ENCODE measurements at places on chromosomes 11 and 22.

DNA sequence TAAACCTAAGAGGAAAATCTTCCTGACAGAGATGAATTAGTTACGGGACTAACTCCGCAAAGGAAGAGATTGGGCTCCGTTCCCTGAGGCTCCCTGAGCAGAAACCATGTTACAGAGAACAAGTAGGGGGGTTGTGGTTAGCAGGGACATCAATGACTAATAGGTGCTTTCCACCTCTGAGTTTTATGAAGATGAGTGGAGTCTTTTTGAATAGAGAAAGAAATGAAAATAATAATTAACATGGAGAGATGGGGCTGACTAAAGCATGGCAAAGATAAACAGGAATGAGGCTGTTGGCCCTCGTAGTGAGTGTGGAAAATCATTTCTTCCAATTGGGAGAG is 47.5 kb upstream of the PICALM start:
- no peak for DNase-seq

GRCh38 chr22:24592851-24593558 is at the start of gene LRRC75B:
Gene LRRC75B (minus strand): TSS chr22:24593073. CDS start chr22:24593039, 34 bp downstream.
- DNase-seq = no peak

GRCh38 chr11:11149671-11150459 is 203.2 kb downstream of the CSNK2A3 start:
- DNase-seq = no peak

DNA sequence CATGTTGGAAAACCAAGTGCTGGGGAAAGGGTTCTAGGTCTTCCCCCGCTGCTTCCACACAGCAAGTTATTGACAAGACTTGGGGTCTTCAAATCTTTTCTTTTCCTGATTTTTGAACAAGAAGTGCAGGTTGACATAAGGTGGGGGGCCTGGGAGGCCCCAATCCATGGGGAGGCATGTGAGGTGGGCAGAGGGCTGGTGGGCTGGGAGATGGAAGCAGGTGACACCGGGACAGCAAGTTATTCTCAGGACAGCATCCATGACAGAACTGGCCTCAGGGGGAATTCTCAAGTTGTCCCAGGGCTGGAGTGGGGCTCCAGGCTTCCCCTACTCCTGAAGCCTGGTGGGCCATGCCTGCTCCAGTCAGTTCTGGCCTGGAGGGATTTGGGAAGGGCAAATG is 5.5 kb downstream of the FGF19 start:
- no peak for DNase-seq

DNA sequence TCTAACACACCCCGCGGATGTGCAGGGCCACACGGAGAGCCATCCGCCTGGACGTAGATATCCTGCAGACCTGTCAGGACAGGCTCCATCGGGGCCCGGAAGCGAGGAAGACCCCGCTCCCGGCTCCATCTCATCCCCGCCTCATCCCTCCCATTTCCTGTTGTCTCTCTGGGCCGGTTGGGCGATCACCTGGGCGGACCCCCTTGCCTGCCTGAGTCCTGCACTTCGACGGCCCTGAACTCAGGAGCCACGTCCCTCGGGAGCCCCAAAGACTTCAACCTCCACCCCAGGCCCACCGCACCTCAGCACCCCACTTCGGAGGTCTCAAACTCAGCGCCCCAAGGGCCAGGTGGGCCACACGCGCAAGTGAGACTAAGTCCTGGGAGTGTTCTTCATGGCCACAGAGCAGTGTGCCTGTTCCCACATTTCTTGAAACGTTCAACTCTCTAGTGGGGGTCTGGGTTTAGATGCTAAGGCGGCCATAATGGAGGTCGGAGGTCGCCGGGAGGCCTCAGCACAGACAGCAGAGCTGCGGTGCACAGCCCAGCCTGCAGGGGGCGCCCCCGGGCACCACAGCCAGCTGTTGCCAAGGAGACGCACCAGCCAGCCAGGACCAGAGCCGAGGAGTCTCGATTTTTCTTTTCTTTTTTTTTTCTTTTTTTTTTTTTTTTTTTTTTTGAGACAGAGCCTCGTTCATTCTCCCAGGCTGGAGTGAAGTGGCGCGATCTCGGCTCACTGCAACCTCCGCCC is 26.0 kb upstream of the FADD start:
- DNase-seq = no peak

DNA sequence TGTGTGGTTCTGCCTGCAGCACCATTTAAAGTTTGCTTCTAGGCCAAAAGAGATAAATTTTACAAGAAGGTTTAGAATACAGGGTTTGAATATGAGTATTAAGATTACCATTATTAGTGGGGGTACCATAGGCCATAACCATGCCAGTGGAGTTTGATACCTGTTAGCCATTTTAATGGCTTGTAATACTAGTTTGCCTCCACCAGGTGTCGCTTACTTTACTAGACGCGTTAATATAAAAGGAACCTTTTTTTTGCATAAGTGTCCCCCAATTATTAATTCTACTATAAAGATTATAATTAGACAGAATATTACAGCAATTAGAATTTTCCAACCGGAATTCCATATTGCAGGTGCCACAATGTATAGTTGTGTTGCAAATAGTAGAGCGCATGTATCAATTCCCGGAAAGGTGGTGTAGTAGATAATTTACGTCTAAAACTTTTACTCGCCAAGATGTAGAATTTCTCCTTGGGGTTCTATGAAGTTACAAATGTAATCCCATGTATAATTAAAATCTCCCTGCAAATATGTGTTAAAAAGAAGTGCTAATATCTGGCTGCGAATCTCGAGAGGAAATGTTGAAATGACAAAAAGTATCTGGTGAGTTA is 16.1 kb downstream of the MS4A6E start:
- DNase-seq = no peak

DNA sequence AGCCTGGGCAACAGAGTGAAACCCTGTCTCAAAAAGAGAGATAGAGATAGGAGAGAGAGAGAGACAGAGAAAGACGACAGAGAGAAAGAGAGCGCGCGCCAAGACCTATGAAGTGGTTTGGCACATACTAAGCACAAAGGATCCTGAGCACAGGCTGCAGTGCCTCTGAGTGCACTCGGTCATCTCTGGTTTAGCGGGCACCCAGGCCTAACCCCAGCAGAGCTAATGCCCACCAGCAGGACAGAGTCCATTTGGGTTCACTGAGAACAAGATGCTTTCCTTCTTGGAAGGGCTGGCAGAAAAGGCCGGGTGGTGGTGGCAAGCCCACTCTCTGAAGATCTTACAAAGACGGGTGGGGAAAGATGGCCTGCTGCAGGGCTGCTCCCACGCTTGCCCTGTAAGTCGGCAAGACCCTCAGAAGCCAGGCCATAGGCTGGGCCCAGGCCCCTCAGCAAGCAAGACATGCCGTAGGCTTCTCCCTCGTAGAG is 3.3 kb downstream of the SCARF2 start:
- no peak for DNase-seq

GRCh38 chr11:36037031-36037430 is 93.2 kb downstream of the LDLRAD3 start:
- no peak for DNase-seq

All from stimulated activated CD4-positive, alpha-beta T cell treated with anti-CD3 and anti-CD28 coated beads, Interleukin-1b, Interleukin-23, amount 100 ng/mL, for 1 hour (primary cell).